Kidney (tissue), 22 donors: ENCODE measurements at places on chromosomes 5 and 9. TPM values are rescaled to one million over a fixed set of nuclear protein-coding genes. Genes with fewer than 3 reads are reported as not detected.

- no peaks in the 10 kb centered on the region for H3K4me1 ChIP-seq
- H3K27ac ChIP-seq = no peak overlapping the region
- no peak for DNase-seq
- H3K27me3 ChIP-seq = no peaks in the 10 kb centered on the region
These were observed 42.3 kb upstream of the MAP1B start for GRCh38 chr5:72064801-72065570.

DNA sequence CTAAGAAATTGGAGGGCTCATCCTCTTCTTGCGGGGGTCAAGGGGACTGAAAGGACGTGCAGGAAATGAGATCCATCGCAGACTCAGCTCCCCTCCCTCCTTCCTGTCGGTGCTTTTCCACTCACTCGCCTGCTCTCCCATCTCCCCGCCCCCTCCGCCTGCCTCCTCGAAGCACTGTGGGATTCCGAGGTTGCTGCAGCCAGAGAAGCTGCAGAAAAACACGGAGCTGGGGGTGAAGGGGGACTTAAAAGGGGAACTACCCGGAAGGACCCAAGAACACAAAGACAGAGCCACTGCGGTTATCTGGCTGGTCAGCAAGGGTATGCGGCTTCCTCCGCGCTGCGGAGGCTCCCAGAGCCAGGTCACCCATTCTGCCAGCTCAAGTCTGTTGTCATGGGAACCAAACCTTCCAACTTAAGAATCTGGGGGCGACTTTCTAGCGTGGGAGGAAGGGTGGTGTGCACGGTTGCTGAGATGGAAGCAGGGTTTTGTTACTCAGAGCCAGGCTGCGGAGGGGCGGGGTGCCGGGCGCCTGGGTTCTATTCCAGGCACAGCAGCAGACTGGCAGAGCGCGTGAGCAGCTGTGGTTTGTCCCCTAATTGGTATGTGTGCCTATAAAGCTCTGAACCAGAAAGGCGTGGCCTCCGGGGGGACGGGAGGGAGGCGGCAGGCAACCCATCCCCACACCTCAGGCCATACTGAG is 24.9 kb downstream of the PCDHGC5 start:
- H3K27me3 ChIP-seq = no peaks in the 10 kb centered on the region
- peaks cover 6% of the 10 kb centered on the region for H3K36me3 ChIP-seq
- peak overlapping the region; percentile 93 for H3K4me3 ChIP-seq
- peaks cover 16% of the 10 kb centered on the region for H3K4me1 ChIP-seq
- peak overlapping the region; percentile 69 for H3K27ac ChIP-seq

DNA sequence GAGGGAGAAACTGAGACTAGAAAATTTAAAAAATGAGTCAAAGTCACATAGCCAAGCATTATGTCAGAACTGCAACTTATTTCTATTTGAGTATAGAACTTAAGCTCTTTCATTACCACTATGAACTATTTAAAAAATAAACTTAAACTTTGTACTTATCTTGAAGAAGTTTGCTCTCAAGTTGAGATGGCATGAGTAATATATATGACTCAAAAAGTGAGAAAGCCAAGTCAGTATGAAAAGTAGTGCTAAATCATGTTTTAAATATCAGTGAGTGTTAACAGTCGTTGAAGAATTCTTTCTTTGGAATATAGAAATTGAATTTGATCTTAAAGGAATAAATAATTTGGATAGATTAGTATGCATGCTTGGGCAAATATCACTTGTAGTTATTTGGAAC is 36.3 kb upstream of the CDH10 start:
- no peak overlapping the region for H3K27ac ChIP-seq
- H3K4me3 ChIP-seq = no peak overlapping the region
- no peak for DNase-seq
- no peaks in the 10 kb centered on the region for H3K36me3 ChIP-seq
- H3K27me3 ChIP-seq = no peaks in the 10 kb centered on the region

GRCh38 chr9:132114102-132114707 is 34.5 kb upstream of the MED27 start:
- no peaks in the 10 kb centered on the region for H3K4me1 ChIP-seq
- no peak overlapping the region for H3K27ac ChIP-seq
- H3K27me3 ChIP-seq = no peaks in the 10 kb centered on the region
- no peak overlapping the region for H3K4me3 ChIP-seq

DNA sequence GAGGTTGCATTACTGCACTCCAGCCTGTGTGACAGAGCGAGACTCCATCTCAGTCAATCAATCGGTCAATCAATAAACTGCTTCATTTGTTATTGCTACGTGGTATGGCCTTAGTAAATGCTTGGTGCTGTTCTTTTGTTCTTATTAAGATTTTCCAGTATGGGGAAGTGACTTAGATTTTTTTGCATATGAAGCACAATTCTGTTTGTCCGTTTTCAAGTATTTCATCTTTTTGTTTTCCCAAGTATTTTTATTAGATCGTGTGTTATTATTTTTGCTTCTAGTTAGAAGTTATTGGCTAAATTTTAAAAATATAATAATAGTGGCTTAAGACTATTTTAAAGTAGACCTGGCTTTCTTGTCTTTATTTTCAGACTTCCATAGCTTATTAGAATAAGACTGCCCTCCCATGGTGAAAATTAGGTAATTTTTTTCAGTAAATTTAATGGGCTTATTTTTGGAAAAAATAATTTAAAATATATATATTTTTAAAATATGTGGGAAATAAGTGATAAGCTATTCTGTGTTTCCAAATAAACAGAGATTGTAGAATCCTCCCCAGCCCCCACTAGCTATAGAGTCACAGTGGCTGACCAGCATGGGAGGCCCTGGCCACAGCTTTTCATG is 14.7 kb upstream of the OMD start:
- no peak overlapping the region for H3K27ac ChIP-seq
- H3K4me3 ChIP-seq = no peak overlapping the region
- no peaks in the 10 kb centered on the region for H3K36me3 ChIP-seq
- H3K27me3 ChIP-seq = no peaks in the 10 kb centered on the region
- H3K4me1 ChIP-seq = no peaks in the 10 kb centered on the region
- DNase-seq = no peak

DNA sequence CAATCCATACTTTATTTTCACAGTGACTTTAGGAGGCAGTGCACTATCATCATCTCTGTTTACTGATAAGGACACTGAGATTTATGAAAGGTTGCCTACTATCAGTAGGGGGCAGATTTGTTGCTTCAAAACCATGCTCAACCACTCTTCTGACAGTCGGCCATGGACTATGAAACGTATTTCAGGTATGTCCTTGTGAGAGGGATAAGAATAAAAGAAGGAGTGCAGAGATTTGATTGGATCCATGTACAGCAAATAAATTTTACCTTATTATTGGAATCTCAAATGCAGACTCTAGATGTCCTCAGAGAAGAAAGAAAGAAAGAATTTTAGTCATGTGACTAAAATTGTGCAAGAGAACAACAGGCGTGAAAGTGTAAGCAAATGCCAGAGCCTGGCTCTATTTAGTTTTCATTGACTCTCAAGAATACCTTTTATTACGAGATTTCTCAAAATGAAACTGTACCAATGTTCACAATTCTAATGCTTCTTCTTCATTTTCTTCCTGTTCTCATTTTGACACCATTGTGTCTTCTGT is 296.6 kb upstream of the RASA1 start:
- no peak overlapping the region for H3K27ac ChIP-seq
- H3K4me3 ChIP-seq = no peak overlapping the region
- H3K27me3 ChIP-seq = no peaks in the 10 kb centered on the region
- H3K36me3 ChIP-seq = no peaks in the 10 kb centered on the region
- no peak for DNase-seq

- no peak for DNase-seq
- no peaks in the 10 kb centered on the region for H3K36me3 ChIP-seq
- H3K4me3 ChIP-seq = no peak overlapping the region
- H3K27ac ChIP-seq = no peak overlapping the region
- no peaks in the 10 kb centered on the region for H3K27me3 ChIP-seq
These were observed 395.7 kb downstream of the TMEM161B start for GRCh38 chr5:87872986-87873385.

- no peak overlapping the region for H3K4me3 ChIP-seq
- no peaks in the 10 kb centered on the region for H3K27me3 ChIP-seq
- no peak overlapping the region for H3K27ac ChIP-seq
- no peaks in the 10 kb centered on the region for H3K36me3 ChIP-seq
These were observed 152.7 kb downstream of the SLIT3 start for GRCh38 chr5:169148138-169148740.

DNA sequence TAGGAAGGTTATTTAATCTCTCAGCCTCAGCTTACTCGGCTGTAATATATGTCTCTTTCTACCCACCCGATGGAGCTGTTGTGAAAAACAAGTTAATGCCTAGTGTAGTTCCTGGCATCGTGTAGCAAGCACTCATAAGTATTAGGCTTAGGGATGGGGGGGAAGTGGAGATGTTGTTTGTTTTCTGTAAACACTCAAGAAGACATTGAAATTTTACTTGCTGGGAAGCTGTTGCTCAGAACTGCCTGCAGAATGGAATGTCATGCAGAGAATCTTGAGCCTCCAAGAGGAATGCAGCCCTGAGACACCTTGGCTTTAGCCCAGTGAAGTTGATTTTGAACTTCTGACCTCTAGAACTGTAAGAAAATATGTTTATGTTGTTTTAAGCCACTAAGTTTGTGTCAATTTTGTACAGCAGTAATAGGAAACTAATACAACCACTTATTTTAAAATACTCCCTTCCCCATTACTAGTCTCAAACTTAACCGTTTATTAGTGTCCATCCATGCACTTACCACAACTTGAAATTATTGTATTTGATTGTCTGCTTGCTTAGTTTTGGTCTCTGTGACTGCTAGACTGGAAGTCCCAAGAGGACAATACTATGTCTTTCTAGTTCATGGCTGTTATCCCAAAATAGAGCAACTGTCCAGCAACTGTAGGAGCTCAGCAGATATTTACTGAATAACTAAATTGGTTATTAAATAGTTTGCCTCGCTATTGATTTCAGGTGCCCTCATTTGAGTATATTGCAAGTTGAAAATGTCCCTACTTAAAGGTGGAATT is 53.8 kb downstream of the MFAP3 start:
- no peaks in the 10 kb centered on the region for H3K4me1 ChIP-seq
- no peak overlapping the region for H3K4me3 ChIP-seq
- H3K27me3 ChIP-seq = no peaks in the 10 kb centered on the region
- peak; percentile 52 for DNase-seq
- no peaks in the 10 kb centered on the region for H3K36me3 ChIP-seq

The APBB3 gene
- 19.6 TPM for polyA plus RNA-seq
